ENCODE measurements at places on chromosomes 13 and 19.

DNA sequence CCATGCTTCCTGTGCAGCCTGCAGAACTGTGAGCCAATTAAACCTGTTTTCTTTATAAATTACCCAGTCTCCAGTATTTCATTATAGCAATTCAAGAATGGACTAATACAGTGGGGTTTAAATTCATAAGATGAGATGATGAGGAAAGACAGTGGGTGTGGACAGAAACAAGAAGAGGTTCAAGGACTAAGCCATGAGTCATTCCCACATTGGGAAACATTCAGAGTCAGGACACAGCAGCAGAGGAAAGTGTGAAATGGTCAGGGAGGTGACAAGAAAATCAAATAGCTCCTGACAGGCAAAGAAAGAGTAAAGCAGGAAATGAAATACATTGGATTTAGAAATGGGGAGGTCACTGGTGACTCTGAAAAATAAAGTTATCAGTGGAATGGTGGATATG, 9.1 kb downstream of the ZNF841 start:
- no peak for DNase-seq

DNA sequence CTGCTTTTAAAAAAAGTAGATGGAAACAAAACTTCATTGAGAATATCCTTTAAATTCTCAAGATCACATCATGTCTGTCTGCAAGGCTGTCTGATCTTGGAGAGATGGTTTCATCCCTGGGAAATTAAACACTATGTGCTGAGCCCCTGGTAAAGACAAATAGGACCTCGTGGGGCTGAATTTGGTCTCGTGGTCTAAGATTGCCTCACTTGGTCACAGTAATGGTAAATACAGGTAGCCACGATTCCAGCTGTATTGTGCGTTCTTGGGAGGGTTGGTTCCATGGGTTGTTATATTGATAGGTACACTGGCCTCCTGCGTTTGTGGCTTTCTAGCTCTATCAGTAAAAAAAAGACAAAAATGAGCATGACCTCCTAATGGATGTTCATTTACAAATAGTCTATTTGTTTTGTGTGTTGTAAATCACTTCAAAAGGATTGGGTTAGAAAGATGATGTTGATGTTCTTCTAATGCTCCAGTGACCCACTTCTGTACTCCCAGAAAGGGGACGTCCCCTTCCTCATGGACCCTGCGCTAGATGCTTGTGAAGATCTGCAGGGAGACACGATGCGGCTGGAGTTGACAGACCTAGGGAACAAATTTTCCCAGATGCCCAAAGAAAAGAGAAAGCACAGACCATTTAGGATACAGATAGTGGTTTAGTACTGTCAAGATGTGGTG, 1.8 kb downstream of the CEBPG start:
- no peak for DNase-seq

GRCh38 chr13:107251341-107251740, 683.4 kb upstream of the ARGLU1 start:
- DNase-seq: no peak

DNA sequence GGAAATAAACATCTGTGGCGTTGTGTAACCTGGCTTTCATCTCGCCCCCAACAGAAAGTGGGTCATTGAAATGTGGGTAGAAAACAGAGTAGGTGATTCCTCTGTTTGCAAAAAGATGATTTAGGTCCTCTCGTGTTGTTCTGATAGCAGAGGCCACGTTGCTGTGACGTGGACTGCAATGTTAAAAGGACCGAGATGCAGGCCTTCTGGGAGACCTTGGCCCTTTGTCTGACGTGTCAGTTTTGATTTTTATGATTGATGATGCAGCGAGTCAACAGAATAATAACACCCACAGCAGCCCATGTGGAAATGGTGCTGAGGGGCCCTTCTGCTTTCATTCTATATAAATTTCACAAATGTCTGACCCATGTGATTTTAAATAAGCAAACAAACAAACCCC, 68.9 kb downstream of the FGF9 start:
- DNase-seq: no peak

DNA sequence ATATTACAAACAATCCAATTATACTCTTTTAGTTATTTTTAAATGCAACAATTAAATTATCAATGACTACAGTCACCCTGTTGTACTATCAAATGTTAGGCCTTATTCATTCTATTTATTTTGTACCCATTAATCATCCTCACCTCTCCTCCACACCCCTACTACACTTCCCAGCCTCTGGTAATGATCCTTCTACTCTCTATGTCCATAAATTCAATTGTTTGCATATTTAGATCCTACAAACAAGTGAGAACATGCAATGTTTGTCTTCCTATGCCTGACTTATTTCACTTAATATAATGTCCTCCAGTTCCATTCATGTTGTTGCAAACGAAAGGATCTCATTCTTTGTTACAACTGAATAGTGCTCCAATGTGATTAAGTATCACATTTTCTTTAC, 1414.6 kb downstream of the SLITRK1 start:
- DNase-seq: no peak

DNA sequence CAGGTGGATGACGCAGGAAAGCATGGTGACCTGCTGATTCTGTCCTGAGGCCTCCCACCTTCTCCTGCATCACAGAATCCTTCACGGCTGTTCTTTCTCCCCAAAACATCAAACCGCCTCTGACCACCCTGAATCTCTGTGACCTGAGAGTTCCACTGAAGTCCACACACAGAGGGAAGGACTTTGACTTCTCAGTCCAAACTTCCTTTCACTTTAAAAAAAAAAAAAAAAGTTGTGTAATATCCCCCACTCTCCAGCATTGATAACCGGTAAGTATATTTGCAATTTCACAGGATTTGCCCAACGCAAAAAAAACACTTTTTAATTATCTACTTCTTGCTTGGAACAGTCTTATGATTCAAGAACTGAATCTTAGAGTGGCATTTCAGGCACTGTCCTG, 259.5 kb upstream of the IRS2 start:
- DNase-seq: no peak

- DNase-seq: peak; percentile 53
These were observed 31.5 kb upstream of the ZNF766 start for GRCh38 chr19:52237771-52238400.

DNA sequence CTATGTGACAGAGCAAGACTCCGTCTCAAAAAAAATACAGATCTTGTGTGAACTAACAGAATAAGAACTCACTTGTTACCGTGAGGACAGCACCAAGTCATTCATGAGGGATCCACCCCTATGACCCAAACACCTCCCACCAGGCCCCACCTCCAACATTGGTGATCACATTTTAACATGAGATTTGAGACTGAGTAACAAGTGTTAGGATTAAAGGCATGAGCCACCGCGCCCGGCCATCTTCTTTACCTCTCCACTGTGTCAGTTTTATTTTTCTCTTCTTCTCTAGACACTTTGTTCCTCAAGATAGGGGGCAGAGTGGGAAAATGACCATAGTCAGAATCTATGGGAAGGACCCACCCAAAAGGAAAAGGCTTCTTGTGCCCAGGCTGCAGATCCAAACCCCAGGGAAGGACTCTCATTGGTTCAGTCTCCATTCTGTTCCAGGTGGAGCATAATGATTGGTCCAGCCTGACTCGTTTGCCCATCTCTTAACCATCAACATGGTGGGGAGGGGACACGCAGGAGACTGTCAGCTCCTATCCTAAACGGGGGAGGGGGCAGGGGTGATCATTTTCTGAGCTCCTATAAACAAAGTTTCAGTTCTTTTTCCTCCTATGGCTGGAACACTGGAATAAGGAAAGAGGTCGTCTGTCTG, 1.3 kb upstream of the CALM3 start:
- DNase-seq: no peak

DNA sequence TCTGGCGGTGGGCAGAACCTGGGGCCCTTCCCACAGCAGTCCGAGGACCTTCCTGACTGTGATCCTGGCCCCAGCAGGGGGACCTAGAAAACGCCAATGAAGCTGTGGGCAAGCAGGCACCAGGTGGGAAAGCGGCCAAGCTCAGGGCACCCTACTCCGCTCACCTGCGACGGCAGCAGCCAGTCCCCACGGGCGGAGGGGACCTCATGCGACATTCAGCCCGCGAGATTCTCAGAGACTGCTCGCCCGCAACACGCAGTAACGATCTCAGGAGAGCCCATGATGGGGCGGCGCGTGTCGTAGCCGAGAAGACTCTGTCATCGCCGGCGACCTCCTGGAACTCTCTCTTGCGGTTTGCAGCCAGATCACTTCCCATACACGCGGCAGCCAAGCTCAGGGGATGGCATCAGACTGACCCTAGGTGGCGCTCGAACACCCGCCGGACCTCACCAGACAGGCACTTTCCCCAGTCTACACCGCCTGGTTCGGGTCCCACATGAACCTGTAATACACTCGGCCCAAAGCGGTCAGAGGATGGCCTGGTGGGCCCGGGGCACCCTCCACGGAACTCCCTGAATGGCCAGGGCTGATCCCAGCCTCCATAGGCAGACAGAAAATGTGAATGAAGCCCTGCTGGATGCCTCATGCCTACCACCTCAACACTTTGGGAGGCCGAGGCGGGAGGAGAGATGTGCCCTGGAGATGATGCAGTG, 26.5 kb downstream of the MAN2B1 start:
- DNase-seq: peak; percentile 78

DNA sequence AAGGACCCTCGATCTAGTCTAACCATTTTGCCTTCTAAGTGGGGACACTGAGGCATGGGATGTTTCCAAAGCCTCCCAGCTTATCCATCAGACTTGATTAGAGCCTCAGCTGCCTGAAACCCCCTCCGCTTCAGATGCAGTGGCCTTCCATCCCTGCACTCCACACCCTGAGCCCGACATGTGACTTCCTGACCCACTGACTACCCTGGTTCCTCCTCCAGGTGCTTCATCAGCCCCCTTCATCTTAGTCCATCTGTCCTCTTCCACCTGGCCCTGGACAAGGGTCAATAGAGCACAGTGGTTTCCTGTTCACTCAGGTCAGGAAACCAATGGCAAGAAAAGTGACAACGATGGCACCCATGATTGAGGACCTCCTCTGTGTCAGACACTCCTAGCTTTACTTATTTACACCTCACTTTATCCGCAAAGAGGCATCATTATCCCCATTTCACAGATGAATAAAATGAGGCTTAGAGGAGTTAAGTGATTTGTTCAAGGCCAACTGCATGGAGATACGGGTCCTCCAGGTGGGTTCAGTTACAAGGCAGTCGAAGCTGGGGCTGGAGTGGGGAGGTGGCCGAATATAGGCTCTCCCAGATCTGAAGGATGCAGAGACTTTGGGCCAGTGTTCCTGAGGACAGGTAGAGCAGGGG, 81.6 kb upstream of the TM9SF2 start:
- no peak for DNase-seq

Data from CD4-positive, alpha-beta memory T cell (primary cell).